ENCODE measurements at places on chromosomes 12 and 14.

- no peak for DNase-seq
Observed at GRCh38 chr12:128534906-128535305, 267.9 kb downstream of the TMEM132C start.

DNA sequence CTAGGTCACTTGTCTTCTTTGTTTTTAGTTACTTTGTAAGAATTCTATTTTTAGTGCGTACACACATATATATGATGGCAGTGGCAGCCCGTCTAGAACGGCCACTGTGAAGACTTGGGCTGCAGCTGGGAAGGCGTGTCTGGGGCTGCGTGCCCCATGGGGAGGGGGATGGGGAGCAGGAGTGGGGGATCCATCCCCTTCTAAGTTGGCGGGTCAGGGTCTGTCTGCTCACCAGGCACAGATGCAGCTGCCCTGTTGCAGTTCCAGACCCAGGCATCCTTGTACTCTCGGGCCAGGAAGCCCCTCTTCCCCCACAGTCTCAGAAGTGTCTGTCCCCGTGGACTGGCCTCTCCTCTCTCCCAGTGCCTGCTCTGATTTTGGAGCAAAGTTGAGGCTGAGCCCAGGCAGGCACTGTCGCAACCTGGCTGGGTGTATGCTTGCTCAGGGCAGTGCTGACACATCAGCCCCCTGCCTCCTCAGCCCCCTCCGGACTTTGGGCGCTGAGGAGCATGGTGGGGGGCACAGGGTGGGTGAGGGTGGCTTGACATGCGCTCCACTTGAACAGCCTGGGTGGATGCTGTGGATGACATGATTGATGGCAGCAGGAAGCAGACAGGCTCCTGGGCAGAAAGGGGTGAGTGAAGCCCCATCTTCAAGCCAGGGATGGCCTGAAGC, 271.2 kb upstream of the NAV3 start:
- no peak for DNase-seq

DNA sequence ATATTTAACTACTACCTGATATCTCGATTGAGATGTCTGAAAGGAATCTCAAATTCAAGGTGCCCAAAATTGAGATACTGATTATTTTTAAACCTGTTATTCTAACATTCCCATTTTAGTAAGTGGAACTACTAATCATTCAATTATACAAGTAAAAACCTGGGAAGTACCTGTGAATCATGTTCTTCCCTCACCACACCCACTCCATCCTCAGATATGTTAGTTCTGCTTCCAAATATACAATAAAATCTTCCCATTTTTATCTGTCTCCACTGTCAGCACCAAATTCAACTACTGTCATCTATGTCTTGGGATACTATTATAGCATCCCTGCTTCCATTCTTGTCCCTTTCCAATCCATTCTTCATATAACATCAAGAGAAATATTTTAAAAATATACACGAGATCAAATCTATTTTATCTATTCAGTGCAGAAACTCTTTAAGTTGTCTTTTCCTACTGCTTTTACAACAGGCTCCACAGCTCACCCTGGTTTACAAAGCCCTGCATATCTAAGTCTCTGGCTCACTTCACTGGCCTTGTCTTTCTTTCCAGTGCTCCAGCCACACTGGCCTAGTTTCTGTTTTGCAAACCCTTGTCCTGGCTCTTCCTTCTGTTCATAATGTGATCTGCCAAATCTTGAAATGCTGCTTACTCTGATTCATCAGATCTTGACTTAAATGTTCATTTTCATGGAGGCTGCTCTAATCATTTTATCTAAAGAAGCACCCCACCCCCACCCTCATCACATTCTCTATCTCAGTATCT, 122.3 kb downstream of the PTPRR start:
- DNase-seq, result no peak

- no peak for DNase-seq
Observed at GRCh38 chr12:125164541-125164940, 99.3 kb downstream of the AACS start.

- DNase-seq, result no peak
Observed at GRCh38 chr12:31736472-31736871, 7.7 kb upstream of the AMN1 start.

GRCh38 chr14:75977582-75977943, 4.2 kb downstream of the TGFB3 start:
- no peak for DNase-seq

DNA sequence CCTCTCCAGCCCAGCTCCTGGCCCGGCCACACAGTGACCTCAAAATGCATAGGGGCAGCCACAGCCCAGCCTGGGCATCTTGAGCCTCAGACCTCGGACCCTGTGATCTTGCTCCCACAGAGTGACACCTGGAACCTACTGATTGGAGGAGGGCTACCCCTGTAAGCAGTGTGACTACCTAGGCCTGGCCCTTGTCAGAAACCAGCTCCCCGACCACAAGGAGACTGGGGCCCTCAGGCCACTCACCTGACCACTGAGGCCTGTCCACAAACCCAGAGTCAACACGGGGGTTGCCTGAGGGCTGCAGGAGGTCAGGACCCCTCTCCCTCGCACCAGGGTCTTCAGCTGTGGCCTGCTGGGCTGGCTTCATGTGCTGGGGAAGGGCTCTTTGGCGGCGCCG, 9.0 kb downstream of the ANHX start:
- no peak for DNase-seq

DNA sequence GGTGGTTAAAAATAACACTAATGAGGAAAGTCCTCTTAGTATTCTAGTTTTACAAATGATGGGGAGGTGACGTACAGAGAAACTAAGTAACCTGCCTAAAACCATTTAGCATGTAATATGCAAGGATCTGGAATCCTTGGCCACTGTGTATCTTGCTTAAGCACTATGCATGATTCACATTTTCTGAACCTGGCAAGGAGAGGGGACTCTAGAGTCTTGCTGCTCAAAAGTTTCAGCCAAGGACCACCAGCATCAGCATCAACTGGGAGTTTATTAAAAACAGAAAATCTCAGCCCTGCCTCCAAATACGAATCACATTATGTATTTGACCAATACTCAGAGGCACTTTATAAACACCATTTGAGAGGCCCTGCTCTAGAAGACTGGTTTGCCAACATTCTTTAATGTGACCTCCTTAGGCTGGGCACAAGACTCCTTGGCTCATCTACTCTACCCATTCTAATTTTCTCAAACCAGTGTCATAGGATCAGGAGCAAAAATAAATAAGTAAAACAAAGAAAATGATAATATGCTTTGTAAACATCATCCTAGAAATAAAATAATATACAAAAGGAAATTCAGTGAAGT, 52.9 kb downstream of the ABCC9 start:
- no peak for DNase-seq

GRCh38 chr12:1869145-1869544, 48.8 kb downstream of the LRTM2 start:
- no peak for DNase-seq

DNA sequence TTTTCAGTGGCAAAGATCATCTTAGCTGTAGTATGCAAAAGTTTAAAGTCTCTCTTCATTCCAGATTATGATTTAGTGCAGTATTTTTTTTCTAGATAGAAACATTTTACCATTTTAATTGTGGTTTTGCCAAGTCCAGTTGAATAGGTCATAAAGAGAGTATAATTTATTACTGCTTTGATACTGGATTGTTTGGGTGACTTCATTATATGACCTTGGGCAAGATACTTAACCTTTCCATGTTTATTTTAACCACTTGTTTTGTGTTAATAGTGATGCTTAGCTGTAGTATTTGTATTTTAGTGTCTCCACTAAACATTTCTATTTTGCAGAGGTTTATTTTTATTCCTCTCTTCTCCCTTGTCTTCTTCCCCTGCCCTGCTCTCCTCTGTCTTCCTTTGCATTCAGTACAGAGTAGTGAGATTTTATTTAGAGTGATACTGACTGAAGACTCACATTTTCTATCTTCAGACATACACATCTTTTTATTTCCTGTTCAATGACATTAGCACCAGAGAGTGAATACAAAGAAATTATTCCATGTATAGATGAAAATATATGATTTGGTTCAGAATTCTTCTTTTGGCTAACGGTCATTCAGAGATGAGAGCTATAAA, 215.2 kb downstream of the ERC1 start:
- no peak for DNase-seq
